ENCODE measurements at places on chromosomes 1 and 21.

- no peak for DNase-seq
Observed at GRCh38 chr1:181737056-181737455, 253.7 kb downstream of the CACNA1E start.

DNA sequence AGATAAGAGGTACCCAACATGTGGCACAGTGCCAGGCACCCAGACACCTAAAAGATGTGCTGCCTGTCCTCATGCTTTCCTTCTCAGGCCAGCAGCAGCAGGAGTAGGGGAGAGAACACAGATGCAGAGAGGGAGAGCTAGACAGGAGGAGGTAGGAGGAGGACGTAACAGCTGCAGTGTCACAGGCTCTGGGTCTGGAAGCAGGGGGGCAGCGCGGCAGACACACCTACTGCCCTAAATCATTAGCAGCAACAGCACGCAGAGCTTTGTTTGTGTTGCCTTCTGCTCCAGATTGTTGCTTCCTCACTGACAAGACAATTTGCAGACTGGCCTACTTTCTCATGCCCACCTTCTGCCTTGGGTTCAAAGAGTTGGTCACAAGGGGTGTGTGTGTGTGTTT is 196.7 kb upstream of the DAB1 start:
- DNase-seq: no peak

DNA sequence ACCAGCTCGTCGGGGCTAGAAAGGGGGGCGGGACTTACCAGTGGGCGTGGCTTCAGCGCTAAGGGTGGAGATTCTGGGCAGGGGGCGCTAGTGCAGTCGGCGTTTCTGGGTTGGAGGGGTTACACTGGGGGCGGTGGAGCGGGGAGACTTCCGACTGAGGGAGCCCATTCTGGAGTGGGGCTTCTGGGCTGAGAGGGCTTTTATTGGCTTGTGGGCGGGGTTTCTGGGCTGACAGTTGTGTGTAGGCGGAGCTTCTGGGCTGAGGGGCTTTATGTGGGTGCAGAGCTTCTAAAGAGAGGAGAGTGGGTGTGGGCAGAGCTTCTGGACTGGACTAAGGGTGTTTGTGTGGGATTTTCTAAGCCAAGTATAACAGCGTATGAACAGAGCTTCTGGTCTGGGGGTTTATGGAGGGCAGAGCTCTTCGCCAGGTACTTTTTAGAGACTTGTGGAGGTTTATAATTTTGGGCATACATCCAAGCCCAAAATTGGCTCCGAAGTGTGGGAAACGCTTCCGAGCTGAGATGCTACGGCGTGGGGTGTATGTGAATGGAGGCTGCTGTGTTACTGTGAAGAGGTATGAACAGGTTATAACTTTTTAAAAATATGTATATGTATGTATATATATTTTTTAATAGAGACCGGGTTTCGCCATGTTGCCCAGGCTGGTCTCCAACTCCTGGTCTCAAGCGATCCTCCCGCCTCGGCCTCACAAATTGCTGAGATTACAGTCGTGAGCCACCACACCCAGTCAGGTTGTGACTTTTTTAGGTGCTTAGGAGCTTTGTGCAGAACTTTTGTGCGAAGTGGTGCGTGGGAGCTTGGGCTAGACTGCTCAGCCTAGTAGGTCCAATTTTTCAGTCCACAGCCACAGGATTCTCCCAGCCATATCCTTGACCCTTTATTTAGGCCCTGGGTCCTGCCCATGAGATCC is 825 bp downstream of the TMEM39B start:
- peak; percentile 56 for DNase-seq

- DNase-seq: no peak
Observed at GRCh38 chr1:183592733-183593132, 2.5 kb upstream of the NCF2 start.

GRCh38 chr1:226532553-226532952 is 16.0 kb upstream of the STUM start:
- DNase-seq: no peak

DNA sequence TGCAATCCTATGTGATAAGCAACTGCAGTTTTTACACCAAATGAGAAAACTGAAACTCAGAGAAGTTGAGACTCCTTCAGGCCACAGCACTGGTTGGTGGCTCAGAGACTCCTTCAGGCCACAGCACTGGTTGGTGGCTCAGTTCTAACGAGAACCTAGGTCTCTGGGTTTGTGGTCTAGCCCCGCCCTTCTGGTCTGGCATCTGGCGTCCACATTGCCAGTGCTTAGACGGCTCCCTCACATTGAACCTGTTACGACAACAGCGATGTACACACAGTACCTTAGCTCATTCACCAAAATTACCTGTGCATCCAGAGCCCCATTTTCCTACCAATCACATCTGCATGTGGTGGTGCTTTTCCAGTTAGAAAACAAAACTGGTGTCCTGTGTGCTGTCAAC is 66.1 kb downstream of the NID1 start:
- DNase-seq: no peak

DNA sequence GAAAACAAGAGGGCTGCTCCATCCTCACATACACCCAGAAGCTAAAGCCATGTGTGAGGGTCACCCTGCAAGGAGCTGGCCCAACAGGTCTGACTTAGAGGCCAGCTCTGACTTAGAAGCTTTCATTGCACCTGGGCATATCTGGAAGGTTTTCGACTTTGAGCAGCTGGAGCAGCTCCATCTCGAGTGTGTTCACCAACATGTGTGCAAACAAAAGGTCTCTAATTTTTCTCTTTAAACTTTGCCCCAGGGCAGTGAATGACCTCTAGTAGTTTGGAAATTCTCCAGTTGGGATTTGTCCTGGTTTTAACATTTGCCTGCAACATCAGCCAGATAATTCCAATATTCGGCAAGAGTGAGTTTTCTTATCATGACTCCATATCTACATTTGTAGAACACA is 108.3 kb downstream of the TNR start:
- no peak for DNase-seq

- peak; percentile 71 for DNase-seq
Observed at GRCh38 chr1:212291505-212292134, 6.4 kb downstream of the PPP2R5A start.
